ENCODE measurements at places on chromosomes 1 and 21. TPM values are rescaled to one million over a fixed set of nuclear protein-coding genes. Genes with fewer than 3 reads are reported as not detected.

DNA sequence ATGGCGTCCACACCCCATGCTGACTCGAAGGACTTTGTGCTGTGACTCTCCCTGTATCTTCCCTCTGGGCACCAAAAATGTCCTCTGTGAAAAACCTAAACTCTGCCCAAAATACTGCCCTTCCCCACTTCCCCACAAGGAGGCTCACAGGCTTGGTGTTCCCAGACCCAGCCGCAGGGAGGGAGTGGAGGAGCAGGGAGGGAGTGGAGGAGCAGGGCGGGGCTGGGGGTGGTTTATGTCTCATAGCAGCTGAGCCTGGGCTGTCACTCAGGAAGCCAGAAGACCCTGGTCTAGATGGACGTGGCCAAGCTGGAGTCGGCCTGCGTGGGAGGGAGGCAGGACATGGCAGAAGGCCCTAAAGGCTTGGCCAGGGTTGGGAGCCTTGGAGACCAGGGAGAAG is 461.7 kb downstream of the PTPRU start:
- peak; percentile 86 for DNase-seq

DNA sequence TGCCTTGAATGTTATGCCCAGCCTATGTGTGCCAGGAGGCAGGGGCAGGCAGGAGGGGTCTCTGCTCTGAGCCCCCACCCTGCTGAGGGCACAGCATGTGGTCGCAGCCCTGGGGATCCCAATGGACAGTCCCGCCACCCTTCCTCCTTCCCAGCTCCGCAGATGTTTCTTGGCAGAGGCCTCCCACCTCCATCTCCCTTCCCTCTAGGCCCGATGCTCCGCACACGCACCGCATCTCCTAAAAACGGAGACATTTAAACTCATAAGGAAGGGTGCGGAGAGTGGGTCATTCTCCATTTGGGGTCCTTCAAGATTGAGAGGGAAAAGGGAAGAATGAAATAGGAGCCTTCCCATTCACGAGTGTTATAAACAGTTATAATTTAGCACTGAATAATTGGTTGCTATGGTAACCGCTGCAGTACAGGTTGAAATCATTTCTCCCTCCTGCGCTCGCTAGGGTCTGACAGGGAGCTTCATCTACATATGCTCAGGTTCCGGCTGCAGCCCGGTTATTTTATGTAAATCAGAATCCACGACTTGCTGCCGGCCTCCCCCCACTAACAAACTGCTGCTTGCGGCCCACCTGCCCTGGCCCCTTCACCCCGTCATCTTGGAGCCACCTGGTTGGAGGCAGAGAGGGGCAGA is 16.0 kb downstream of the CHD5 start:
- DNase-seq, result no peak

Gene SYCP1
- total RNA-seq, result not detected

DNA sequence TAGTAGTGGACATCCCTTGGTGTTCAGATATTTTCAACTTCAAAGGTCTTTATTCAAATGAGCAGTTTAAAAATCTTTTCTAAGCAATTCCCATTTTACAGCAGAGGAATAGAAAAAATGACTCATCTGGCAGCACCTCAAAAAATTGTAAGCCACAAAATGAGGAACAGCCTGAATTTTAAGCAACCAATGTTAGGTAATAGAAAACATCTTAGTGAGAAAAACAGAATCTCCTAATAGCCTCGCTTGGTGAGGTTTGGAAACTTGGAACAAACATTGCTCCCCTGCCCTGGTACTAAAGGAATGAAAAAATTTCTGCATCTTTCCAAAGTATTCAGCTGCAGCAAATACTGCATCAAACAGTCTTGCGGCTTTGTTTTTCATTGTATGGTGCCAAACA is 264.4 kb downstream of the NTNG1 start:
- DNase-seq, result no peak

DNA sequence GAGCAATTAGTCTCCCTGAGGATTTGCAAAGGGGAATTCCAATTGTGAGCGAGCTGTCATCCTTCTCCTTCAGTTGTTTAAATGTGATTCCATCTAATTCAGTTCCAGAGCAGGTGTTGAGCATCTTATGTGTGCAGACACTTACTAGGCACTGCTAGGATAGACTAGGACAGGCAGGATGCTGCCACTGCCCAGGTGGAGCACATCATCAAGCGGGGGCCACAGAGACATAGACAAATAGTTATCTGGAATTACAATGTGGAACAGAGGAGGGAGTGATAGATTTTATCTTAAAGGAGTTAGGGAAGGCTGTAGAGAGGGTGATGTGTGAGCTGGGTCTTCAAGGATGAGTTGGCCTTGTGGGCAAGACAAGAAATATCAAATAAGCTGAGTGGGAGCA is 55.9 kb downstream of the CDC7 start:
- no peak for DNase-seq
